ENCODE measurements at places on chromosomes 3 and 15.

DNA sequence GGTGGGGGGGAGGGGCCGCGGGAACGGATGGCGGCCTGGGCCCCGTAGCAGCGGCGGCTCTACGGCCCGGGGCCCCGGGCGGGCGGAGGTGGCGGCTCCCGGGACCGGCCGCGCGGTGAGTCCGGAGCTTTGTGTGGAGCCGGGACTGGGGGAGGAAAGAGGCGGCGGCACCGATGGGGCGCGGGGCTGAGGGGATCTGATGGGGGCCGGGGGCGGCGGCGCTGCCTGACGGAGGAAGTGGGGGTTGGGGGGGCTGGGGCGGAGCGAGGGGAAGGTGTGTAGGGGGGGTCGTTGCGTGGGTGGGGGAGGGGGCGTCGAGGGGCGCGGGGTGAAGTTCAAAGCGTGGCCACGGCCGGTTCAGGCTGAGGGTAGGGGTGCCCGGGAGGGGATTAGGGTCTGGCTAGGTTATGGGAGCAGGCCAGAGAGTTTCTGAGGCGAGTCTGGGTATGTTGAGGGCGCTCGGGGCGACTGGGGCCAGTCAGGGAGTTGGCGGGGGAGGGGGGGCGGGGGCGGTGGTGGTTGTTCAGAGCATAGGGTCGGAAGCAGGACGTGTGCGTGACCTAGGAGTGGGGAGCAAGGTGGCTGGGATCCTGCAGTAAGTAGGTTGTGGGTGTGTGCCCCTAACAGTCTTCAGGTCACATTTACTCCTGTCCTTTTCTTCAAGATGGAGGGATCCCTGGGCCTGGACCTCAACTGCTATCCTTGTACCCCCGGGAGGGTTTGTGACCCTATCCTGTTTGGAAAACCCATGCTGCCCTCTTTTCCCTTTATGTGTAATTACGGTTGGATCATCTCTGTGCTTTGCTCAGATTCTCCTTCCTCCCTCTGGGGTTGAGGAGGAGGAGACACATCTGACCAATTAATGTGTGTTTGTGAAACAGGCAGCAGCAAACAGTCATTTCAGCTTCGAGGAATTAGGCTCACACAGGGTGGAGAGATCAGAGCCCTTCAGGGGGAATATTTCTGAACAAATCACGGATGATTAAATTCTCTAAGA is 644 bp downstream of the ZNF609 start:
- peak; percentile 9 for DNase-seq

GRCh38 chr3:42855219-42855546 is 20.5 kb downstream of the CYP8B1 start:
- DNase-seq = no peak

GRCh38 chr3:129254536-129255230 is 5.3 kb downstream of the COPG1 start:
- DNase-seq = no peak

DNA sequence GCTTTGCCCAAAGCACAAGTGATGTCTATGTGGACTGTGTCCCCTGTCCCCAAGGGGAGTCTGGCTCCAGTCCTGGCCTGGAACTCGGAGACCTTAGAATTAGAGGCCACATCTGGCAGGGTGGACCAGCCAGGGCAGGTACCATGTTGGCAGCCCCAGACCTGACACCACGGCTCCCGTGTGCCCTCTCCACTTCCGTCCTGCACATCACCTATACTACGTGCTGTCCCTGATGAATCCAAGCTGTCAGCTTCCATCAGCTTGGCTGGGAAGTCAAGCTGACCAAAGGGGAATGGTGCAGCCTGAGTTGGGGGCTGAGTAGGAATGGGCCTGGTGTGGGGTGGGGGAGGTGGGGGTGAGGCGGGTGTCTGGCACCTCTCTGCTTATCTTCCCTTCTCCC is 15.3 kb downstream of the C15orf39 start:
- no peak for DNase-seq

- no peak for DNase-seq
These were observed at the start of gene CDV3 for GRCh38 chr3:133573629-133574194. CDV3 (plus strand) TSS chr3:133573686; CDS start chr3:133574045, 359 bp downstream.

DNA sequence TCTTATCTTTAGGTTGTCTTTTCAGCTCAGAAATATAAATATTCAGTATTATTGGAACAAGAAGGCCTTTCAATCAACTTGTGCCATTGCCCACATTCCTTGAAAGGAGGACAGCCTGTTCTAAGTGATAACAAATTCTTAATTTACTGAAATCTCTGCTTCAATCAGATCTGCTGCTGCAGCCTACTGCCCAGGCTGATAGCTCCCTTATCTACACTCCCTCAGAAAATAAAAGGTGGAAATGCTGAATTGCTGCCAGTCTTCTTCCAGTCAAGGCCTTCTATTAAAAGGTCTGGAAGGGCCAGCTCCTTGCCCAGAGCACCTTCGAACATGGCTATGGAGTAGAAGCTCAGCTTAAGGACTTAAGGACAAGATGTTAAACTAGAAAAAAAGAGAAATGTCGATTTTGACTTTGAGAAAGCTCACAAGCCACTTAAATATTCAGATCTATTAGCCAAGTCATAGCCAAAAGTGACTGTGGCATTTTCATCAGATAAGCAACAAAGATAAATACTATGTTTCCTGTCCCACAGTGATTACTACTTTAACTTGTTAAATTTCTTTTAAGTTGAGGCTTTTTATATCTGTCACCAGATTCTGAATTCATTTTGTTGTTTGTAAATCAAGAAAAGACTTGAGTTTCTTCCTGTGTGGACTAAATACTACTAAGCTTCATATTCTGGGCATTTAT is 480.5 kb upstream of the CBLB start:
- no peak for DNase-seq

- DNase-seq = no peak
These were observed 173.9 kb upstream of the CD96 start for GRCh38 chr3:111368056-111368455.

DNA sequence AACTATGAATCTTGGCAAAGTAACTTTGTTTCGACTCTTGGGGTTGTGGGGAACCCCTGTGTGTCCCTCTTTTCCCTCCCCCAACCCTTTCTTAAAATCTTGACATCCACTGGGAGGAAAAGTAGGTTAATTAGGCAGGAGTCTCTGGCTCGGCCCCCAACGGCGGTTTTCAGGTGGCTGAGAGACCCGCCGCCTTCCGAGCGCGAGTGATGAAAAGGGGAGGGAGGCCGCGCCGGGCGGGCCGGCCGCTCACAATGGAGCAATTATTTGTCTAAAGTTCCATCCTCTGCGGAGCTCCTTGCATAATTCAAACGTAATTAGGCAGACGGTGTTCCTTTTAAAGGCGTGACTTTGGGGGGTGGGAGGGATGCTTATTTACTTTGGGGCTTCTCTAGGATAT is 51.7 kb downstream of the ZIC4 start:
- no peak for DNase-seq

GRCh38 chr3:13480340-13481318 is 523 bp downstream of the HDAC11 start:
- DNase-seq = no peak

DNA sequence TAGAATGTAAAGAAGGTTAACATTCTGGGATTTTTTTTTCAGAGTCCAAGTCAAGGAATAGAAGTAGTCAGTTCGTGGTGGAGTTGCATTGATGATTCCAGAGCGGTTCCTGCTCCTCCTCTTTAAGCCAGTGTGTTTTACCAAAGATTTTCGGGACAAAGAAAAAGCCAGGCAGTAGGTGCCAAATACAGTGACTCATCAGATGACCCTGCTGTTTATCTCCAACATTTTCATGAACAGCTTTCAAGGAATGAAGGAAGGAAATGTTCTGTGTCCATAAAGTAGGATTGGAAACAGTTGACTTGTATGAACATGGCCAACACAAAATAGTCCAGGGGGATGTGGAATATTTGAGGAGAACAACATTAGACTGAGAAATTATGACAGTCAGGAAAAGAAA is 142.4 kb upstream of the TMC3 start:
- no peak for DNase-seq

- no peak for DNase-seq
These were observed 726.5 kb upstream of the NECTIN3 start for GRCh38 chr3:110344897-110345767.

- DNase-seq = no peak
These were observed 646 bp downstream of the HRH1 start for GRCh38 chr3:11154953-11155325.

DNA sequence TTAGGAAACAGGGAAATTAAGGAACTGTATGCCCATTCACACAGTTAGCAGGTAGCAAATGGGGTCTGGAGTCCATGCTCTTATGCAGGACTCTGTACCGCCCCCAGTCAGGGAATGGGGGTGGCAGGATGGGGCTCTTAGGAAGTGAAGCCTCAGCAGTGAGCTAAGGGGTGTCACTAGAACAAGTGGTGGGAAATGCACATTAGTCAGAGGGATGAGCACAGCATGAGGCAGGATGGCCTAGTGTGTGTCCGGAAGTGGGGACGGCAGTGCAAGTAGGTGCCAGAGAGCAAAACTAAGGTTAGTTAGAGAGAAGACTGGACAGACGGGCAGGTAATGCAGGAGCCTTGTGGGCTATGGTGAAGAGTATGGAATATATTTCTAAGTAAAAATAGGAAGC is 60.7 kb downstream of the ST3GAL6 start:
- DNase-seq = no peak

DNA sequence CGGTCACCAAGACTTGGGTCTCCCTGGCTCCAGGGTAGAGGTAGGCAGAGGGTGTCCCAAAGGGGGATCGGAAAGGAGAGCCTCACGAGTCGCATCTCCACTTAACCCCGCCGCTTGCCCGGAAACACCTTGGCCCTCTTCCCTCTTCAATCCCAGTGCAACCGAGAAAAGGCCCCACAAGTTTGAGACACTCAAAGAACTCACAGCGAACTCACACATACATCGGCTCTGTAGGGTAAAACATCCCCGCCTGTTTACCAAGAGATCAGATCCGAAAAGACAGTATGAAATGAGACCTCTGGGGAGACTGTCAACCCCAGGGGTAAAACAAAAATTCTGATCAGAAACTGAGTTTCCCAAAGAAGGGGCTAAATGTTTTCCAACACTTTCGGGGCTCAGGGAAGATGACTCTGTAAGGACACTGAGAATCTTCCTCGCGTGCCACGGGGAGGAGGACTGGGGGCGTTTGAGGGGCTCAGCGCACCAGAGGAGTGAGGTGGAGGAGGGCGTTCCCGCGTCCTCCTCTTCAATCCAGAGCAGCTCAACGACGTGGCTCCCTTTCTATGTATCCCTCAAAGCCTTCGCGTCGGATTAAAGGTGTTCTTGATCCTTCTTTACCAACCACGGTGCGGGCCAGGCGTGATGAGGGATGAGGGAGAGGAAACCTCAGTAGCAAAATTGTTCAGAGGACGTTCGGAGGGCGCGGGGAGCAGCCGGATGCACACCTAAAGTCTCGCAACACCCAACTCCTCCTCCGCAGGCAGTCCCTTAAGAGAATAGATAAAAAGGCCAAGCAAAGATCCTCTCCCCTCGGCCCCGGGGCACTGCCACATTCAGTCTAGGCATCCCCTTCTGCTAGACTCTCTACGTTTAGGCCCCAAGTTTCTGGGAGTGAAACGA is 3.7 kb downstream of the WNT5A start:
- DNase-seq = no peak

- no peak for DNase-seq
These were observed 245.2 kb downstream of the IL20RB start for GRCh38 chr3:137202941-137203340.

GRCh38 chr3:4983739-4984510 is 4.7 kb downstream of the BHLHE40 start:
- peak; percentile 77 for DNase-seq

GRCh38 chr3:155286736-155287135 is 6.7 kb downstream of the STRIT1 start:
- no peak for DNase-seq

DNA sequence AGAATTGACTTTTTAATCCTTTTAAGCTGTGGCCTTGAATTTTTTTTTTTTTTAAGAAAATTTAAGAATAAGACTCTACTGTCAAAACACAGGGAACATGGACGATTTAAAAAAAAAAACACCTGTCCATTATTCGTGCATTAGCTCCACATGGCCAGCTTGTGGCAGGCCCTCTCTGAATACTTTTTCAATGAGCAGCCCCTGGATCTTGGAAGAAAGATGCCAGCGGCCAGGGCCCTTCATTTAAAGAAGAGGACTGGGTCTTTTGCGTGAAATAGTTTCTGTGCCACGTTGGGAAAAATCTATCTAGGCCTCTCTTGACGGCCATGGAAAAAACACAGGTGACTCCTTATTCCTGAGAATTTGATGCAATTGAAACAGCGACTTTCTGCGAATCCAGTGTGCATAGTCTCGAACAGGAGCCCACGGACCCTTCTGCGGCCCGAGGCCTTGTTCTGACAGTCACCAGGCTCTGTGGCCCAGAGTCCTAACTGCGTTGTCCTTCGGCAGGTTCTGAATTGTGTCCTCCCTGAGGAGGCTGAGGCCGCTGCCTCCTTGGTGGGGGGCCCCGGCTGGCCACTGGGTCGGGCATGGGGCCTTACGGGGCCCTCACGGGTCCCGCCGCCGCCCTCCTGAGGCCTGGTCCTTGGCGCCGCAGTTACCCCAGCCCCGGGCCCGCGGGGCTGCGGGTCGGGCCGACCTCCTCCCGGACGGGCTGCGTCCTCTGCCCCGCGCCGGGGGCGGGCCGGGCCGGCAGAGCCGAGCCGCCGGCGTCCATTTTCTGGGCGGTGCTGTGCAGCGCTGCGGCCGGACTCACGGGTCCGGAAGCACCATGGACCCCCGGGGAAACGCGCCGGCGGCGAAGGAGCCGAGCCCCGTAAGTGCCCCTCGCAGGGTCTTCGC is 33.5 kb downstream of the ZBTB38 start:
- peak; percentile 52 for DNase-seq

GRCh38 chr3:31579828-31580227 is 47.1 kb downstream of the STT3B start:
- no peak for DNase-seq

GRCh38 chr15:57150066-57150865 is 226.0 kb upstream of the CGNL1 start:
- DNase-seq = no peak

GRCh38 chr3:42964266-42964665 is 14.8 kb upstream of the GASK1A start:
- no peak for DNase-seq

DNA sequence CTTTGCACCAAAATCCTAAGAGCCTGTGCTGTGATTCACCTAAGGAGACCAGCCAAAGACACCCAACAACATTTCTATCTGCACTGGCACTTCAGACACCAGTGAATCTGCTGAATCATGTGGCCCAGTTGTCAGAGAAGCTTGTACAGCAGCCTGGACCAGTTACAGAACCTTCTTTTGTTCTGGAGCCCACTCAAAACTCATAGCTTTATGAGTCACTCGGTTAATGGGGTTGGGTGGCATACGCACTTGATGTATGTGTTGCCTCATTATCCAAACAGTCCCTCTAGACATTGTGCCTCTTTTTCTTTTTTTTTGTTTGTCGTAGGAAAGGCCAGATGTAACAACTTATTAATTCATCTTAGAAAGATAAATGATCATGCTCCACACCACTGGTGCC is 25.6 kb upstream of the GOLGA6L2 start:
- no peak for DNase-seq

- no peak for DNase-seq
These were observed 71.9 kb downstream of the PFN2 start for GRCh38 chr3:149898771-149899170.

- DNase-seq = no peak
These were observed 390.9 kb upstream of the ADAMTS9 start for GRCh38 chr3:65078748-65079147.

- no peak for DNase-seq
These were observed 207.4 kb upstream of the IGF1R start for GRCh38 chr15:98440917-98441316.

All from activated effector memory CD4-positive, alpha-beta T cell treated with Interleukin-2 at 50 U/mL for 16 hours (primary cell).